ENCODE measurements at places on chromosomes 7 and 10.
A peak's percentile ranks its signal among the peaks of the same experiment; 100 is the strongest.

DNA sequence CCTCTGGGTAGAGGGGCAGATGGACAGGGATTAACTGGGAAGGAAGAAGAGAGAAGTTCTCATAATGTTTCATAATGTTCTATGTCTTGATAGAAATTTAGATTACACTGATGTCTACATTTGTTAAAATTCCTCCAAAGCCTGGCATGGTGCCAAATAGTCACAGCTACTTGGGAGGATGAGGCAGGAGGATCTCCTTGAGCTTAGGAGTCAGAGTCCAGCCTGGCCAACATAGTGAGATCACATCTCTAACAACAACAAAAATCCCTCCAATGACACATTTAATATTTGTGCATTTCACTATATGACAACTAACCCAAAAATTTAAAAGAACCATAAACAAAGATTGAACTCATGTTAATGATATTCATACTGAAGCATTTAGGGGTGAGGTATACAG, 33.0 kb upstream of the PPP1R3C start:
- DNase-seq: no peak

GRCh38 chr7:130732980-130733930, 752 bp downstream of the KLF14 start:
- peak; percentile 10 for DNase-seq

GRCh38 chr7:80428161-80429054, 83.5 kb downstream of the GNAT3 start:
- DNase-seq: no peak

- DNase-seq: no peak
These were observed 68.7 kb upstream of the PAPSS2 start for GRCh38 chr10:87590705-87591588.

- DNase-seq: no peak
These were observed 664.1 kb upstream of the ADARB2 start for GRCh38 chr10:2401459-2401858.

DNA sequence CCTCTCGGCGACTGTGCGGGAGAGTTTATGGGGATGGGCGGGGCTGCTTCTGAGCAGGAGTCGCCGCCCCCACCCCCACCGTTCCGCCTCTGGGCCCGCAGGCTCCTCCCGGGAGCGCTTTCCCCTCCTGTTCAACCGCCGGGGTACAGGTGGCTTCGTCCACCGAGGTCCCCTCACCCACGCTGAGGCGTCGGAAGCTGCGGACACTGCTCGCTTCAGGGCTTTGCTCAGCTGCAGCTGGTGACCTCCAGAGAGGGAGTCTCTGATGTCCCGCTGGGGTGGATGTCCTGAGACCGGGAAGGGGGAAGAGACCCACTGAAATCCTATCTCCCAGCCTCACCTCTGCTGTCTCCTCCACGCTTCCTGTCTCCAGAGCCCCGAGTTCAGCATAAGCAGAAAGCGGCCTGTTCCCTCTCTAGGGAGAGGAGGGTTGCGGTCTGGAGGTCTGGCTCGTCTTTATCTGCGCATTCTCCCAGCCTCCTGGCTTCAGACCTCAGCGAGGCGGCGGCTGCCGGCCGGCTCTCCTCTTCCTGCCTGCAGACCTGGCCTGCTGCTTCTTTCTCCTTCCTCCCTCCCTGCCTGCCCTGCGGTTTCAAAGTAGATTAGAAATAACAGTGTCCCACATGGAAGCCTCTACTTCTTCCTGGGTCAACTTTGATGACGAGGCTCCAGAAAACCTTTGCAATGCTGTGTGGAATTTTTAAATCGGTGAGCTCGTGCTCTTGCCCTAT, 1.8 kb downstream of the CYP2E1 start:
- DNase-seq: no peak

- no peak for DNase-seq
These were observed 194.0 kb downstream of the TAX1BP1 start for GRCh38 chr7:27933671-27934565.

GRCh38 chr7:137992550-137993394, 9.1 kb downstream of the CREB3L2 start:
- DNase-seq: no peak

- DNase-seq: no peak
These were observed 109.3 kb downstream of the AOAH start for GRCh38 chr7:36614959-36615358.

DNA sequence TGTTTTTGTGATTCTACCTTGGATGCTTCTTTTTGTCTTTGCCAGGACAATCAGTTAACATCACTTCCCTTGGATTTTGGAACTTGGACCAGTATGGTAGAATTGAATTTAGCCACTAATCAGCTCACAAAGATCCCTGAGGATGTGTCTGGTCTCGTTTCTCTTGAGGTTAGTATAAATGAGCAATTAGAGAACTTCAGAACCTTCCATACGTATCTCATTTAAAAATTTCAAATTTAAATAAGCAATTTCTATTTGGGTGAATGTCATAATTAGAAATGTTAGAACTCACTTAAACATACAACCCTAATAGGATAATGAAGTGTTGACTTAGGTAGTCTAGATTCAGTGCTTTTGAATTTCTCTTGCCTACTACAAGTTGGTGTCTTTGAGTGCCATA, 69.3 kb upstream of the ADRA2A start:
- DNase-seq: no peak

DNA sequence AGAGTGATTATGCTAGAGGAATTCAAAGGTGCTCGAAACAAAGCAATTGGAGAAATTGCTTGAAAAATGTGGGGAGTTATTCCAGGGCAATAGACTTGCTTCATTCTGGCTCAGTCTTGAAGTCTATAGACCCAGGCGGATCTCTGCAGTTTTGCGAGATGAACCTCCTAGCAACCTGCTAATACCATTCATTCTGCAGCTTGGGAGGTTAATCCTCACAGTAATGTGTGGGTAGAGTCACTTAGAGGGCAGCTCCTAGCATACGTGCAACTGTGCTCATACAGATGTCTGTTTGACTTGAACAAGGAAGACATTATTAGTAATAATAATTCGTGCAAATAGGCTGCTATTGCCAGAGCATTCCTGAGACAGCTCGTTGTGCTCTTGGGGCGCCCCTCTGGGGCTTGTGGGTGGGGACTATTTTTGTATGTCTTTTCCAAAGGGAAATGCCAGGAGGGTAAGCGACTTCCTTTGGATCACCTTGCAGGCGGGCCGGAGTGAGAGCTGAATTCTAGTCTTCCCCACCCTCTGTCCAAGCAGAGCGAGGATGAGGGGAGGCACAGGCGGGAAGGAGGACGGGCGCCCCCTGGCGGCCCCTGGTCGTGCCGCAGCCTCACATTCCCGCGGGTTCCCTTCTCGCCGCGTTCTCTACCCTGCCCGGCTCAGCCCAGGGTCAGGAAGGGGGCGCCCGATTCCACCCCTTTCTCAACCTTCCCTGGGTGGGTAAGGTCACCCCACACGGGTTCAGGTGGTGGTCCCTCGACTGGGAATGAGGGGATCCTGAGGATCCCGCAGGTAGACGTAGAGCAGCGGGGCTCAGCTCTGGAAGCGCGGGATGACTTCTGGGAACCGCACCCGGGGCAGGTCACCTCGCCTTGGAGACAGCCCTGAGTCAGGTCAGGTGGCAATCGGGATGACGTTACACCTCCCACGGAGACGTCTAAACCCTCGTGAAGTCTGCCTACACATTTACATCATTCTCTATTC, 241.5 kb downstream of the PHTF2 start:
- DNase-seq: peak; percentile 26

DNA sequence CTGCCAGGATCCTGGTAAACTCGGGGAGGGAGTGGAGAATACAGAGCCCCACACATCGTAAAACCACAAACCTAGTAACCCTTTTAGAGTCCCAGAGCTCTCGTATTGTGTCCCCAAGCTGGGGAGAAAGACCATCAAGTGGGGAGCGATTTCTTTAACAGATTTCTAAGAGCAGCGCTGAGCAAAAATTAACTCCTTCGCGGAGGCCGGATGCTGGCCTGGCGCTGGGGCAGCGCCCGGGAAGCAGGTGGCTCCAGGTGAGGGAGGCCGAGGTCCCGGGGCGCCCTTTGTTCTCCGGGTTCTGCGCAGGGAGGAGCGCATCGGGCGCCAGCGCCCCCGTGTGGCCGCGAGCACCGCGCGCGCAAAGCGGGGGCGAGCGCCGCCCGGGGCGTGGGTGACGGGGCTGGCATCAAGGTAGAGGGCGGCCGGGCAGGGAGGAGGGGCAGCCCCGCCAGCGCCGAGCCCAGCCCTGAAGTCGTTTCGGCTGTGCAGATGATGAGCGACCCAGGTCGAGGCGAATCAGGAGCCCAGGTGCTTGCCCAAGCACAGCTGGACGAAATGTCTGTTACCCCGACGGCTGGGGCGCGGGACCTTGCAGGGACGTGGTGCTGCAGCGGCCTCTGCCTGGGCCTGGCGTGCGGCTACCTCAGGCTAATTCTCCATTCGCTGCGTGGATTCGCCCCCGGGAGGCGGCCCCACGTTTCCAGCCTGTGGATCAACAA, 10.4 kb upstream of the FGFR2 start:
- no peak for DNase-seq

- no peak for DNase-seq
These were observed 34.4 kb downstream of the RCC1L start for GRCh38 chr7:75039166-75039565.

- DNase-seq: no peak
These were observed 10.1 kb upstream of the LAT2 start for GRCh38 chr7:74199551-74200355.

- no peak for DNase-seq
These were observed 3.4 kb downstream of the TRIM8 start for GRCh38 chr10:102647443-102648268.

DNA sequence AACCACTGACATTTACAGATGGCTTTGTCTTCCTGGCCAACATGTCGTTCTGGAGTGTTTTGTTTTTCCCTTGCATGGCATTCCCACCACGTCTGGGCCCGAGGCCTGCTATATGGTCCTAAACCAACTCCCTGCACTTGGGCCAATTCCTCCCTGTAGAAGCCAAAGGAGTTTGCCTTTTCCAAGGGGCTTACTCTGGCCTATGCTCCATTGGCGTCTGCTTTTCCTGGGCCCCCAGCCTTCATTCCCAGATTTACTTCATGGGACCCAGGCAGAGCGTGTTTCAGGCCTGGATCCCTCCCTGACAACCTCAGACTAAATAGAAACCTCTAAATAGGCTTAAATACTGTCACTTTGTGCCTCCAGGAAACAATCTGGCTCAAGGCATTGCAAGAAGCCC, 60.7 kb downstream of the MINDY4 start:
- DNase-seq: no peak

Data from stimulated activated CD4-positive, alpha-beta T cell treated with anti-CD3 and anti-CD28 coated beads, TNF-alpha, amount 100 ng/mL, for 1 hour (primary cell).